K562 (cell line): ENCODE measurements at places on chromosomes 4 and X. TPM values are rescaled to one million over a fixed set of nuclear protein-coding genes. Genes with fewer than 3 reads are reported as not detected.

DNA sequence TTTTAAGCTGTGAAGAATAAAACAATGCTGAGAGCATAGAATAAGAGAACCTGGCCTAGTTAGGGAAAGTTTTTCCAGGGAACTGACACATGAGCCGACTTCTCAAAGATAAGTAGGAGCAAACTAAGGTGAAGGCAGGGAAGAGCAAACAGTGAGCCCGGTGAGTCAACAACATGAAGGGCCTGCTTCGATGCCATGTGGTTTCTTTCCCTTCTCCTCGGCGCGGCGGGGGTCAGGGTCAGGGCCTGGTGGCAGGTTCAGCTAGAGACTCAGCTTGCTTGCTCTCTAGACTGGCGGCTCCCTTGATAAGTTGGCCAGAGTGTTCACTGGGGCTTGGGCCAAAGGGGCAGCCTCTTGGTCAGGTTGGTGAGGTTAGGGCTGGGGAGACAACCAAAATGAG lies 81.1 kb downstream of the DLG3 start:
- peaks cover 4% of the 10 kb centered on the region for H3K27me3 ChIP-seq
- DNase-seq = no peak
- H3K36me3 ChIP-seq = no peaks in the 10 kb centered on the region
- no peaks in the 10 kb centered on the region for H3K4me1 ChIP-seq
- H3K27ac ChIP-seq = no peak overlapping the region
- no peak overlapping the region for H3K4me3 ChIP-seq

GRCh38 chrX:118502161-118502789 lies 6.7 kb downstream of the DOCK11 start:
- H3K27me3 ChIP-seq = no peaks in the 10 kb centered on the region
- DNase-seq = no peak
- peak overlapping the region; percentile 95 for H3K27ac ChIP-seq

DNA sequence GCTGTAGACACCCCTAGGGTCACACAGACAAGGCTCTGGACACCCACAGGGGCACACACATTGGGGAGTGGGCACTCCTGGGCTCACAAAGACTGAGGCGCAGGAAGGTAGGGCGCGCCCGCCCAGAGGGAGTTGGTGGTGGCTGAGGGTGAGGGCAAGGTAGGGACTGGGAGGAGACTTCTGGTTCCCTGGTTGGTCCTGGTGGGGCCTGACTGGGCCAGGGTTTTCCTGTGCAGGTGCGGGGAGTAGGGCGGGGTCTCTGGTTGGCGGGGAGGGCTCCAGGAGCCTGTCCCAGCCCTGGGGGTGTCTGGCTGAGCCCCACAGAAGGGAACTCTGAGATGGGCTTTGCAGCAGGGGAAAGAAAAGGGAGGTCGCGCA lies 6.7 kb upstream of the WAS start:
- H3K4me1 ChIP-seq = peaks cover 26% of the 10 kb centered on the region; the same call in 2 of the 3 replicates
- peak overlapping the region; percentile 89 for H3K27ac ChIP-seq
- peak overlapping the region; percentile 88 for H3K4me3 ChIP-seq
- peak; percentile 31 for DNase-seq

- H3K27ac ChIP-seq = no peak overlapping the region
- no peaks in the 10 kb centered on the region for H3K4me1 ChIP-seq
- no peaks in the 10 kb centered on the region for H3K27me3 ChIP-seq
- 0 out of 3 replicates have a peak, but pooled peaks cover 2% of the 10 kb centered on the region for H3K36me3 ChIP-seq
- H3K4me3 ChIP-seq = no peak overlapping the region
Measured at GRCh38 chr4:128159967-128160366, 98.9 kb downstream of the LARP1B start.

- H3K27ac ChIP-seq = no peak overlapping the region
- DNase-seq = no peak
- H3K36me3 ChIP-seq = no peaks in the 10 kb centered on the region
Measured at GRCh38 chr4:118337954-118338353, 14.8 kb downstream of the PRSS12 start.

- no peaks in the 10 kb centered on the region for H3K36me3 ChIP-seq
- no peak overlapping the region for H3K4me3 ChIP-seq
- H3K27me3 ChIP-seq = no peaks in the 10 kb centered on the region
Measured at GRCh38 chr4:127759893-127760292, 22.2 kb upstream of the HSPA4L start.

DNA sequence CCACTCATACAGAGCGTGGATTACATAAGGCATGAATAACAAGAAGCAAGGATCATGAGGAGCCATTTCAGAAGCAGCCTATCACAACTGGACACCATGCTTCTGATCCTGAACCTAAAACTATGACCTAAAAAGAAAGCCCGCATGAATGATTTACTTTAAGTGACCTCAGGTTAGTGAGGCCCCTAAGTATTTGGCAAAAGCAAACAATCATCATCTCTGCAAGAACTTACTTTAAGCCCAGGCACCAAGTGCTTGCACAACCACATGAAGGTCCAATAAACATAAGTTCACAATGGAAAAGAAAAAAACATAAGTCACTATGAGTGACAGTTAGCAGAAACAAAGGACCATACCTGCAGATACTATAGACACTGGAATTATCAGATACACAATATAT lies 7.9 kb upstream of the MBTPS2 start:
- H3K27ac ChIP-seq = no peak overlapping the region
- H3K4me1 ChIP-seq = no peaks in the 10 kb centered on the region
- no peaks in the 10 kb centered on the region for H3K36me3 ChIP-seq
- DNase-seq = no peak

DNA sequence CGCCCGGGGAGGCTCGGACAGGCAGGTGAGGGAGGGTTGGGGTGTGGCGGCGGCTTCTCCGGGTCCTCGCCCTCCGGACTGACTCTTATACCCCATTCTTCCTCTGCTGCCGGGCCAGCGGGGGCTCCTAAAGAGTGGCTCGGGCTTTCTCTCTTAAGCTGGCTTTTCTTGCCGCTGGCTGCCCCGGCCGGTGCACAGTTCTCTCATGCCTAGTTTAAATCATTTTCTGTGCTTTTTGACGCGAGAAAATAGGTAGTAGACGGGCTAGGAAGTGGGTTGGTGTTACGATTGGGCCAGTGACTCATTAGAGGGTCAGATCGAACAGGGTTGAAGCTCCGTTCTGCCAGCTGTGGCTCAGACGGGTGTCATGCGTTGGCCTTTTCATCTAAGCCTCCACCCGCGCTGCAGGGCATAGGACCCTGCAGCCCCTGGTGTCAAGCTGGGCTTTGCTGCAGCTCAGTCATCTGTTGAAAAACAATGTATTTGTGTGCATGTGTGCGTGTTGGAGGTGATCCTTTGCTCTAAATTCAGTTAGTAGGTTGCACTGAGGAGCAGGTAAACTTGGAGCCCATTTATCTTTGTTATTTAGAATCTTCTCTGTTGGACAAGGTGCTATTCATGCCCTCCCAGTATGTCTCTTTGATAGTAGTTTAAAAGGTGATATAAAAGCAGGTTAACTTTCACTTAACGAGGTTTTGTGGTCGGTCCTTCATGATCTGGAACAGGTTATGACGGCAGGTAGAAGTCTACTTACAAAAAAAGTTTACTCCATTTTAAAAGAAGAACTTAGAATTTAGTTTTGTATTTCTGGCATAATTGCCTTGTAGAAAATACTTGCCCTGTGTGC lies 802 bp downstream of the BMP2K start:
- DNase-seq = peak; percentile 68
- peak overlapping the region; percentile 98 for H3K27ac ChIP-seq
- H3K36me3 ChIP-seq = peaks cover 31% of the 10 kb centered on the region
- no peaks in the 10 kb centered on the region for H3K27me3 ChIP-seq
- H3K4me1 ChIP-seq = peaks cover 44% of the 10 kb centered on the region

DNA sequence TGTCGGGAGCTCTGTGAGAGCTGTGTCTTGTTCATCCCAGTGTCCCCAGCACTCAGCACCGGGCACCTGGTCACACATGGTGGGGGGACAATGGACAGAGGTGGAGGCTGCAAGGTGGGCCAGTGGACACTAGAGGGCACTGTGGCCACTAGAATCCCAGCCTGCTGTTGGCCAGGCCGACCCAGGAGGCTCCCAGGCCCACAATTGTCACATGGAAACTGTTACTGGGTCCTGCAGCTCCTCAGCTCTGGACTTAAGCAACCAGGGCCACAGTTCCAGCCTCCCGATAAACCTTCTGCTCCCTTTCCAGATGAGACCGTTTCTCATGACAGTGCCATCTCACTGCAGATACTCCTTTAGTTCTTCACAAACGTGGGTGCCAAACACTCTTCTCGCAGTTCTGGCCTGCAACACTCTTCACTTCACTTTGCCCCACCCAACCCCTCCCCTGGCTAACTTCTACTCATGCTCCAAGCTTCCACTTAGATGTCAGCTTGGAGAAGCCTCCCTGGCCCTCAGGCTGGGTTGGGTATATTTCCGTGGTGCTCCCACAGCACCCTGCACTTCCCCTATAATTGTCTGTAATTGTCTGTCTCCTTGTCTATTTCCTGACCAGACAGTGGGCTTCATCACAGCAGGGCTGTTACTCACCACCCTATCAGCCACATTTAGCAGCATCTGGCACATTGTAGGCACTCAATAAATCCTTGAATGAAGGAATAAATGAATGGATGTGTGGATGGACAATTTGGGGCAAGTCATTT lies 3.5 kb upstream of the IQSEC2 start:
- H3K4me3 ChIP-seq = no peak overlapping the region
- peaks cover 37% of the 10 kb centered on the region for H3K4me1 ChIP-seq
- H3K36me3 ChIP-seq = no peaks in the 10 kb centered on the region
- H3K27me3 ChIP-seq = no peaks in the 10 kb centered on the region
- peak; percentile 74 for DNase-seq
- H3K27ac ChIP-seq = no peak overlapping the region

DNA sequence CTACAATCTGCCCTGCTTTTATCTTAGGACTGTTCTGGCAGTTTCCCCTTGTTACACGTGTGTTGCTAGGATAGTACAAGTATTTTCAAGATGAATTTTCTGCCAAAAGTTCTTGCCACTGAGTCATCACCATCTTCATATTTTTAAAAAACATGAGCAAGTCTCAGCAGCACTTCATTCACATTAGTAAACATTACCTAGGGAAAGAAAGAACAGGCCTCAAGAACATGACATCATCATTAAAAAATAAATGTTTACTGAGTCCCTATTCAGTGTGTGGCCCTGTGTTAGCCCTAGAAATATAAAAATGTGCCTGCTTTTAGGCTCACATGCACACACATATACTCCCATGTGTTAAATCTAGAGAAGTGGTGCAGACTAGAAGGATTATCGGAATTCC lies 18.7 kb upstream of the GPC3 start:
- no peak overlapping the region for H3K27ac ChIP-seq
- H3K27me3 ChIP-seq = no peaks in the 10 kb centered on the region
- H3K36me3 ChIP-seq = no peaks in the 10 kb centered on the region
- no peak for DNase-seq

- no peak overlapping the region for H3K27ac ChIP-seq
- H3K4me1 ChIP-seq = no peaks in the 10 kb centered on the region
- no peak overlapping the region for H3K4me3 ChIP-seq
- H3K27me3 ChIP-seq = no peaks in the 10 kb centered on the region
Measured at GRCh38 chr4:95985051-95985450, 145.2 kb downstream of the PDHA2 start.

DNA sequence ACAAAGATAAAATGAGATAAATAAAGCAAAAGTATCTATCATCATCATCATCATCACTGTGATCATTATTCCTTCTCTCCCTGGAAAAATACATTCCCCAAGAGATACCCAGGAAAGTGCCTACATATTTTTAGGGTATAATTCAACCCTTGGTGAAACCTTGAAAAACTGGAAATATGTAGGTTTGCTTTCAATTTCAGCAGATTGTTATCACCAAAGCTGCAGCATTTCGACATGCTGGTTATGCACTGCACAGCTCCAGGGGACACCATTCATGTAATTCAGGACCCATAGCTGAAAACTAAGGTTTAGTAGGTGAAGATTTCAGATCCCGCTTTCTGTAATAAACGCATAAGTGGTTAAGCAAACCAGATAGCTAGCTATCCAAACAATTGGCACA lies 28.4 kb upstream of the FBXW7 start:
- H3K4me1 ChIP-seq = no peaks in the 10 kb centered on the region
- peaks cover 3% of the 10 kb centered on the region; the same call in 2 of the 3 replicates for H3K27me3 ChIP-seq
- no peak for DNase-seq
- H3K27ac ChIP-seq = no peak overlapping the region
- H3K36me3 ChIP-seq = no peaks in the 10 kb centered on the region

GRCh38 chr4:31071508-31072486 lies 351.6 kb downstream of the PCDH7 start:
- no peaks in the 10 kb centered on the region for H3K36me3 ChIP-seq
- no peaks in the 10 kb centered on the region for H3K4me1 ChIP-seq

The ABLIM2 gene
- not detected in 2 replicates for total RNA-seq

The SLC25A53 gene
- 2.4 and 4.0 TPM in 2 replicates for total RNA-seq

The MAGEA11 gene
- 0.11 TPM in 1 of 2 replicates, not detected in the other for total RNA-seq

The SAGE1 gene
- total RNA-seq = 22.8 and 22.9 TPM in 2 replicates
